Activated naive CD4-positive, alpha-beta T cell treated with Interleukin-2 at 50 U/mL for 16 hours (primary cell): ENCODE measurements at places on chromosomes 6 and 20.

- DNase-seq, result no peak
These were observed 97.0 kb upstream of the F13A1 start for GRCh38 chr6:6417475-6417874.

- DNase-seq, result peak; percentile 72
These were observed 27.1 kb downstream of the CD83 start for GRCh38 chr6:14144678-14145113.

DNA sequence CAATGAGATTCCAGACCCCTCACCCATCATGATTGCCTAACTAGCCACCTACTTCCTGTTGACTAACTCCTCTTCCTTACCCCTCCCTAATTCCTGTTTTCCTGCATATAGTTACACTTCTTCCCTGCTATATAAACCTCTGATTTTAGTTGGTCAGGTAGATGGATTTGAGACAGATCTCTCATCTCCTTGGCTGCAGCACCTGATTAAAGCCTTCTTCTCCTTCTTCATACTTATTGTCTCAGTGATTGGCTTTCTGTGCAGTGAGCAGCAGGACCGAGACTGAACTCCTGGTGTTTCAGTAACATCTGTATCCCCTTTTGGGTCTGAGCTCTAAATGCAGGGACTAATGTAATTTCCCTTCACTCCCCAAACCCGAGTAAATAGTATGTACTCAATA is 51.7 kb upstream of the ATXN1 start:
- no peak for DNase-seq

- no peak for DNase-seq
These were observed 9.1 kb downstream of the GRIK2 start for GRCh38 chr6:101402622-101403031.

DNA sequence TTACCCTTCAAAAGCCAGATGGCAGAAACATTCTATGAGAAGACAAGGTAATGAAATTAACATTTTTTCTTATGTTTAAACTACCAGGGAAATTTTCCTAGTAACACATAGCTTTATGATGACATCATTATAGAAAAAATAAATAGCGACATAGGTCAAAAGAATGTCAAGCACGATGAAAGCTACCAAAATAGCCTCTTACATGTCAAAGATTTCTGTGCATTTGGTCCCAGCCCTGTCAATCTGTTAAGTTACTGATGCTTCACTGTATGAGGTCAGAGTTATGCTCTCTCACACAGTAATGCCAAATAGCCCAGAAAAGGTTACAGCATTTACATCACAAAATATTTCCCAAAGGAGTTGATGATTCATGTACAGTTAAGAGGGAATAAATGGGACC is 199.8 kb upstream of the DEFB112 start:
- no peak for DNase-seq

DNA sequence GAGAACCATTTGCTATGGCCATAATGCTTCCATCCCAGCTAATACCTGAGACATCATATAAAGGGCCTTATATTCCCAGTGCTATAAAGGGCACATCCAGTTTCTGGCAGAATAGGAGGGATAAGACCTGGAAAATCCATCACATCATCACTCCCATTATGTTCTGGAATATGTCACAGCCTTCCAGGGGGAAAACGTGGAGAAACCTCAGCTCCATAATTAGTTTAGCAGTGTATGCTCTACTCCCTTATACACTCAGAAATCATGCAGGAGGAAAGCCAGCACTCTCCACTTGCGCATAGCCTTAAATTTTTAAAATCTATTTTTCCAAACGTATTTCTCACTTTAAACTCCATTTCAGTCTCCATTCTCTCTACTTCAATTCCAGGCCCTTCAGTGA is 140.9 kb downstream of the ADGB start:
- DNase-seq, result no peak
